Right lung (tissue), 10 donors: ENCODE measurements at places on chromosomes 7 and 10. TPM values are rescaled to one million over a fixed set of nuclear protein-coding genes. Genes with fewer than 3 reads are reported as not detected.

The HKDC1 gene
- polyA plus RNA-seq, result 3.4 TPM

The TMEM254 gene
- 46.1 TPM for polyA plus RNA-seq

The NUTM2B gene
- 3.7 TPM for polyA plus RNA-seq

The SKAP2 gene
- 32.1 TPM for polyA plus RNA-seq

The GARIN1A gene
- polyA plus RNA-seq, result 1.8 TPM
